ENCODE measurements at places on chromosomes 1 and 21.

DNA sequence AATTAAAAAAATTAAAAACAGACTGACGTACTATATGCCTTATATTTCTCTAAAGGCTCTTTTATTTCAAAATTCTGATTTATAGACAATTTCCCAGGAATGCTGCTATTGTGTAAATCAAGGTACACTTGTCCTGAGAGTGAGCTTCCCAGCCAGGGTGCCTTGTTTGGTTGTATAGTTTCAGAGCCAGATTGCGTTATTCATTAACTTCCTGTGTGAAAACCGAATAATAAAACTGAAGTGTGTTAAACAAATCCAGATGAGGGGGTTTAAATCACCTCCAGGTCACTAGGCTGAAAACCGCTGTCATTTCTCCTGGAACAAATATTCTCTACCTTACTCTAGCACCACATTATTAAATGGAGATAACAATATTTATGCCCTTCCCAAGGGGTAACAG is 68.7 kb downstream of the LMX1A start:
- no peak for DNase-seq

DNA sequence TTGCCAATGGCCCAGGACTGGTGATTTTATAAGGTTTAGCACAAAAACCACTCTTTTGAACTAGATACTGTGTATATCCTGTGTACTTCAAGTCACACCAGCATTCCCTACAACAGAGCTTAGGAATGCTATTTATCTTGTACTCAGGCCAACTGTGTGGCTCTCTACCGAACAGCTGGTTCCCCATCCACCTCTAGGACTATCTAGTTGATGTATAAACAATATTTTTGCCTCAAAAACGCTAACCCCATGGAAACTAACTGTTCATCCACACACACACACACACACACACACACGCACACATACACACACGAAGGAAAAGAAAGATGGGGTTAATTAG is 28.7 kb upstream of the SLC45A3 start:
- DNase-seq, result no peak

- no peak for DNase-seq
These were observed 63.2 kb upstream of the TMEM51 start for GRCh38 chr1:15090373-15090772.

- DNase-seq, result no peak
These were observed 84.0 kb downstream of the MAN1C1 start for GRCh38 chr1:25700626-25701025.

GRCh38 chr21:42782723-42783242 is 96.6 kb downstream of the WDR4 start:
- DNase-seq, result no peak

DNA sequence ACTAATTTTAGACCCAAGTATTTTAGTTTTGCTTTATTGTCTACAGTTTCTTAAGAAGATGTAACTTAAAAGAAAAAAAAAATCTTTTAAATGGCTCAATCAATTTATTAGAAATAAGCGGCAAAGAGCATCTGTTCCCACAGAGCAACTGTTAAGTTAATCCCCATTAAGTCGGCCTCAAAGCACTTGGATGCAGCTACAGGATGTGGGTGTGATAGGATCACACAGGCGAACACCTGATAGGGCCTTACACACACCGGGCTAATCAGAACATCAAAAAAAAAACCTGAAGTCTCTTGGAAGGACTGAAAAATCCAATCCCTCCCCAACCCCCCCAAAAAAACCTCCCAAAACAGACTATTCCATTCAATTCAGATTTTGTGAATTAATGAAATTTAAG is 23.0 kb downstream of the APP start:
- DNase-seq, result no peak

DNA sequence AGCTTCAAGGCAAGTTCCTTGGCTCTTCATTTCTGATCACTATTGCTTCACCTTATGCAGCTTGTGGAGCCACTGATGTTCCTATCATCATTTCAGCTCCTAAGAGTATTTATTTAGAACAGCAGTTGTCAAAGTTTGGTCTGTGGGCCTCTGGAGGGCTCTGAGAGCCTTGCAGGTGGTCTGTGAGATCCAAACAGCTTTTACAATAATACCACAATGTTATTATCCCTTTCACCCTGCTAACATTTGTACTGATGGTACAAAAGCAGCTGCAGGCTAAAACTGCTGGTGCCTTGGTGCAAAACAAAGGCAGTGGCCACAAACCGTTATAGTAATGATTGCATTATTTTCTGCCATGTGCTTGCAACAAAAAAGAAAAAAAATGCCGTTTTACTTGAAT is 33.8 kb downstream of the PATJ start:
- no peak for DNase-seq

DNA sequence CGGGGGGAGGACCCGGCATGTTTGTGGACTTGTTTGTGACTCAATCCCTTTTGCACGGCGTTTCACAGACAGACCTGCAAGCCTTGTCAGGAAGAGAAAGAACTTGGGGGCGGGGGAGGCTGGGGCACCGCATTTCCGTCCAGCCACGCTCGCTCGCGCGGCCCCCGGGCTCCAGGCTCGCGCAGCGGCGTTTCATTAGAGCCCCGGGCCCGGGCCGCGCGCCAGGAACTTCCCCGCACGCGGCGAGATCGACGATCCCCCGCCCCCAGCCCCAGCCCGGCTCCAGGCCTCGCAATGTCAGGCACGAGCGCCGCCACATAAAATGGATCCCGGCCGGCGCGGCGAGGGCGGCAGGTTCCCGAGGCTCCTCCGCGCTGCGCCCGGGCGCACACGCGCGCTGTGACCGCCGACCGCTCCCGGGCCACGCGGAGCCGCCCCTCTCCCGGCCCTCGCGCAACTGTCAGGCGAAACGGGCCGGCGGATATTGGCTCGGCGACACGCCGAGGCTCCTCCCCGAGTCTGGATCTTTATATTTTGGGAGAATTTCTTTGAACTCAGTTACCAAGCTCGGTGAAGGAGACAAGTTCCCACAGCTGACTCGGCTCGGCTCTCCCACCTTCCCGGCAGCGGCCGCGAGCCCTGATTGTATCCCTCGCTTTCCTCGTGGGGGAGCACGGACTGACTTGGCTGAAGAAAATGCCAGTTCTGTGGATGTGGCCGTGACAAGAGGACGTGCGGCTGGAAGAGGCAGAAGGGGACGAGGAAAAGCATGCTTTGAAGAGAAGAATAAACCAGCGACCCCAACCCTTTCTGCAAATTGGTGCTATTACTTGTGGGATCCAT is at the start of gene KIF26B:
KIF26B (plus strand) TSS at position 557 of the 843 bp plus-strand sequence. CDS start 440 bp downstream, outside the sequence.
- DNase-seq, result peak; percentile 64

GRCh38 chr21:37437376-37438080 is 71.0 kb downstream of the DYRK1A start:
- DNase-seq, result no peak

- no peak for DNase-seq
These were observed 102.7 kb downstream of the LYST start for GRCh38 chr1:235763962-235764361.

GRCh38 chr1:98119796-98120195 is 199.0 kb upstream of the DPYD start:
- DNase-seq, result no peak

GRCh38 chr1:18198260-18198659 is 90.7 kb downstream of the IGSF21 start:
- DNase-seq, result no peak

DNA sequence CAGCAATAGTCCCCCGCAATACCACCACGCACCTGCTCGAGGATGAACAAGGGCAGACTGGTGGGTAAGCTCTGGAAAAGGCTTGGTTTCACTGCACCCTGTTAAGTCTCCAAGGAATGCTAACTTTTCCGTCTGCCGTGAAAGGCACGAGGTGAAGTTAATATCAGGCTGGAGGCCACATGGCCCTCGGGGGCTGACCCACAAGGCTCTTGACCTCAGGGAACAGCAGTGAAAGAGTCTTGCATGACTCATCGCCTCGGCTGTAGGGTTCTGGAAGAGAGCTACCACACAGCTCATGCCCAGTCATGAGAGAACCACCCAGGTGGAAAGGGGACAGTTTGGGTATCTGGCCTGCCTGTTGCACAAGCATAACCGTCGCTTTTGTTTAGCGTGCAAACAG is 24.7 kb downstream of the SCCPDH start:
- DNase-seq, result no peak
